Thymus (tissue), 14 donors: ENCODE measurements at places on chromosomes 1 and 21. TPM values are rescaled to one million over a fixed set of nuclear protein-coding genes. Genes with fewer than 3 reads are reported as not detected.

GRCh38 chr1:246153796-246154212 is 353.3 kb downstream of the SMYD3 start:
- DNase-seq, result no peak

Gene C1orf53
- 1.1 TPM for total RNA-seq

GRCh38 chr1:182164273-182164672 is 102.8 kb upstream of the ZNF648 start:
- DNase-seq, result no peak

Gene SSX2IP
- 23.7 TPM for total RNA-seq

GRCh38 chr1:171188388-171189266 is 3.5 kb downstream of the FMO2 start:
- peak; percentile 15 for DNase-seq
